ENCODE measurements at places on chromosomes 16 and 17.

DNA sequence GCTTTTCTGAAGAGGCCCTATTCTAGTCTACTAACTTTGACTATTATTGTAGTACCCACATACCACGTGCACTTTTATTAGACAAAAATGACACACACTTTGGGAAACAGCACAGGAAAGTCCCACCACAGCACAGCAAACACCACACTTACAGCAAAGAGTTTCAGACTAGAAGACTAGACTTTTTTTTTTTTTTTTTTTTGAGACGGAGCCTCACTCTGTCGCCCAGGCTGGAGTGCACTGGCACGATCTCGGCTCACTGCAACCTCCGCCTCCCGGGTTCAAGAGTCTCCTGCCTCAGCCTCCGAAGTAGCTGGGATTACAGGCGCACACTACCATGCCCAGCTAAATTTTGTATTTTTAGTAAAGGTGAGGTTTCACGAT is 20.1 kb downstream of the YWHAE start:
- DNase-seq, result no peak

GRCh38 chr16:75559564-75560372 is 3.7 kb upstream of the TMEM231 start:
- no peak for DNase-seq

- no peak for DNase-seq
These were observed 24.7 kb upstream of the KIFC3 start for GRCh38 chr16:57826706-57827625.

DNA sequence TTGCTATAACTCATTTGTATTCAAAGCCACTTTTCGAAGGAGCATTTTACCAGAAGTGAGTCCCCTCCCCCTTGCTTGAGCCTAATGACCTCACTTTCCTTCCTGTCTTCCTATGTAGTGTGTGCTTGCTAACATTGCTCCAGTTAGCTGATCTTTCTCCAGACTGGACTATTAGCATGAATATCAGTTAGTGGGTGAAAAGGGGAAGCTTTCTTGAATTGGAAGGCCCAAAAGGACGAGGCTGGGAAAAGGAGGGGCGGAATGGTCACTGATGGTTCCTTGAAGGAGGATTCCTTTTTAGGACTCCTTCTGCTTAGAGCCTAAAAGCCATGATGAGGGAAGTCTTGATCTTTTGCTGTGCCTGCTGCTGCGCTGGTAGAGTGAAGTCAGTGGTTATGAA is 11.9 kb downstream of the MAP3K3 start:
- DNase-seq, result no peak

GRCh38 chr16:48556243-48556912 is 53.6 kb downstream of the N4BP1 start:
- DNase-seq, result no peak

DNA sequence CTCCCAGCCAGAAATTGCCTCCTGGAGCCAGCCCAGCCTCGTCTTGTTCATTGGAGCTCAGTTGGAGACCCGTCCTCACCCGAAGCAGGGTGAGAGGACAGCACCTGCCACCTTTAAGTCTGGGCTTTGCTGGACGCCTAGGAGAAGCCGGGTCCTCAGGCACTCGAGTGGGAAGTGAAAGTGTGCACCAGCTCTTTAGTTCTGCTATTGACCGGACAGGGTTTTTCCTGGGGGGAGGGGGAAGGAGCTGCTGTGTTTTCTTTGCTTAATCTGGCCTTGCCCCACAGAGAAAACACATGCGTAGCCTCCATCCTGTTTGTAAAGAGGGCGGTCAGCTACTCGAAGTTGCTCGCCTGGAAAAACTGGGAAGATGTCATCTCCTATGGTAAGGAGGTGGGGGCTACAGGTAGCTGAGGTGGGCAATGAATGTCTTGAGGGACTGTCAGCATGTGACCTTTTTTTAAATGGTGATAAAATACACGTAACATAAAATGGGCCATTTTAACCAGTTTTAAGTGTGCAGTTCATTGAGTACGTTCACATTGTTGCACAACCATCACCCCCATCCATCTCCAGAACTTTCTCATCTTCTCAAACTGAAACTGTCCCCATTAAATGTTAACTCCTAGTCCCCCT is 34.4 kb downstream of the CMIP start:
- no peak for DNase-seq

DNA sequence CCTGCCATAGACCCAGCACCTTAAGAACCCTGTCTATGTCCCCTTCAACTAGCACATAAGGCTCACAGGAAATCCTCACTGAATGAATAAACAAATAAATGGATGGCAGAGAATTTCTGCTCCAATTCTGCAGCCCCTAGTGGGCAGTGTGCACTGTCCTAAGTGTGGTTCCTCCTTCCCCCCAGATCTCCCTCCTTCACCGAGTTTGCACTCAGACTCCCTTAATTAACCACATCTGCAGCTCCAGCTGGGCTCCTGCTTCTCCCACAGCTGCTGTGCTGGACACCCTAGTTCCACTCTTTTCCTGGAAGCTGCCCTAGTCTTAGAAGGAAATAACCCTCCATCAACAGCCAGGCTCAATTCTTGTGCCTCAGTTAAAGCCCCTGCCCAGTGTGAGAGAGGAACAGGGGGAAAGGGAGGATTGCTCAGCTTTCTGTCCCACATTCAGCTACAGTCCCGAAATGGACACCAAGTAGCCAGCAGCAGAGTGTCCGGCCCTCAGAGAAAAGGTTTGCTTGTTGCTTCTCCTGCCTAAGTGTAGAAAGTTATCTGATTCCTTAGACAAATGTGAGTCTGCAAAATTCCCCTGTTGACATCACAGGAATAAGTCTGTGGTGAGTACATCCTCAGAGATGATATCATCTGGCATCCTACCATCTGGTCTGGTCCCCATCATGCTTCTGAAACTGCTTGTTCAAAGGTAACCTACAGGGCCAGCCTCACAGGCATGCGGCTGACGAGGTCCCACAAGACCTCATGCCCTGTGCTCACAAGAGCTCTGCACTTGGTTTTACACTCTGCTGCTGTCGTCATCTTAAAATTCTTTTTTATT is 12.3 kb downstream of the LRRC3C start:
- no peak for DNase-seq

GRCh38 chr17:2040219-2040827 is 1.5 kb upstream of the OVCA2 start:
- no peak for DNase-seq

DNA sequence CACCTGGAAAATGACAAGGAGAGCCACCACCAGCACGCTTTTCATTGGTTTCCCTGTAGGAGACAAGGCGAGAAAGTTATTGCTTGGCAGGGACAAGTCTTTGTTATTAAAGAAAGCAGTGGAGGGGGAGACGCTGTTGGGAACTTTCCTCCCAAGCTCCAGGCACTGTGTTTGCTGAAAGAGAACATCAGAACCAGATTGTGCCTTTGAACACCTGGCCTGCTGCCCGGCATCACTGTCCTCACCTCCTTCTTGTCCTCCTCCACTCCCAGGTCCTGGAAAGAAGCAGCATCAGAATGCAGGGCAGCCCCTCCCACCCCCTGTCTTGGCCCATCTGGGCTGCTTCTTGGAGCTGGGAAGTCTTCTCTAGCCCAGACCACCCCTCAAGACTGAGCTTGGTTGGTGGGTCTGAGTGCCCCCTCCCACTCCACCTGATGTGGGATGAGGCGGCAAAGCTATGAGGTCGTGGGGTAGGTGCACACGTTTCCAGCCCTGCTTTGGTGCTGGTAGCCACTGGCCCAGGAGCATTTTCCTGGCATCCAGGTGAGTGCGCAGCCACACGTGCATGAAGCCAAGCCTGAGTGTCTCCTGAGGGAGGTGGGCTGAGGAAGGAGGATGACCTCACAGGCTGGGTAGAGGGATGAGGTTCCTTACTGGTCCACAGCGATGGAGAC is 6.2 kb downstream of the CCR7 start:
- DNase-seq, result no peak

GRCh38 chr16:10988879-10989278 is 44.5 kb downstream of the CLEC16A start:
- no peak for DNase-seq

DNA sequence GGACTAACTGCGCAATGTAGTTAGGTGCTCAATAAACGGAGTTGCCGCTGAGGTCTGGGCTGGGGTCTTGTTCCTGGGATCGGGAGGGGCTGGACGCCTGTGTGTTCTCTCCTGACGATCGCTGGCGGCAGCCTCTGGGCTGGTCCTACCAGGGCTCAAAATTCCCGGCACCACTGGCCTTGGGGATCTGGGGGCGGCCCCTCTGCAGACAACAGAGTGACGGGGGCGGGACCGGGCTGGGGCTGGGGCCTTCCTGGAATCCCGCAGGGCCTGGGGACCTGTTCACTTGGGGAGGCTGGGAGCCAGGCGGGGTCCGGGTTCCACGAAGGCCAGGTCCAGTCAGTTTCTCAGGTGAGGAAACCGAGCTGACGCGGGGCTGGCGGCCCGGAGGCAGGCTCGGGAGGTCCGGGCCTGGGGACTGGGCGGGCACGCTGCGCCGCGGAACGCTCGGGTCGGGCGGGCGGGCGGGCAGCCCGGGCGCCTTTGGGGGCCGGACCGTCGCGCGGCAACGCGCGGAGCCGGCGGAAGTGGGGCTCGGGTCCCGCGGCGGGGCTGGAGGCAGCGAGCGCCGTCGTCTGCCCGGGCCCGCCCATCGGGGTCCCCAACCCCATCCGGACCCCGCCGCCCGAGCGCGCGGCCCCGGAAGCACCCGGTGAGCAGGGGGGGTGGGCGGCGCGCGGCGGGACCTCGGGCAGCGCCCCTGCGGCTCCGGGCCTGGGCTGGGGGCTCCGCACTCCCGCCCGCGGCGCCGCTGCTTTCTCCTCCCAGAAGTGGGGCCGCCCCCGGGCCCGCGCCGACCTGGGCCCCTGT is at the start of gene PIGQ:
TSS of gene PIGQ (plus strand) at position 524 of the 810 bp plus-strand sequence. CDS start 4,107 bp downstream, outside the sequence.
- DNase-seq, result no peak

DNA sequence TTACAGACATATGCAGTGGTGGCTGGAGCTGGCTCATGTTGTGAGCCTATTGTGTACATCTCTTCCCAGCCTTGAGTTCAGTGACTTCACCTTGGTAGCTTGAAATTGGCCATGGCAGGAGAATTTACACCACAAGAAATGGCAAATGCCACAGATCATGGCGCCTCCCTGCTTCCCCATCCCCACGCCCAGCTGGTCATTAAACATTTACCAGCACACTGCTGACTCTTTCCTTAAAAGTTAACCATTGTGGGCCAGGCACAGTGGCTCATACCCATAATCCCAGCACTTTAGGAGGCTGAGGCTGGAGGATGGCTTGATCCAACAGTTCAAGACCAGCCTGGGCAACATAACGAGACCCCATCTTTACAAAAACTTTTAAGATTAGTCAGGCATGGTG is 22.6 kb upstream of the ITGB4 start:
- no peak for DNase-seq

DNA sequence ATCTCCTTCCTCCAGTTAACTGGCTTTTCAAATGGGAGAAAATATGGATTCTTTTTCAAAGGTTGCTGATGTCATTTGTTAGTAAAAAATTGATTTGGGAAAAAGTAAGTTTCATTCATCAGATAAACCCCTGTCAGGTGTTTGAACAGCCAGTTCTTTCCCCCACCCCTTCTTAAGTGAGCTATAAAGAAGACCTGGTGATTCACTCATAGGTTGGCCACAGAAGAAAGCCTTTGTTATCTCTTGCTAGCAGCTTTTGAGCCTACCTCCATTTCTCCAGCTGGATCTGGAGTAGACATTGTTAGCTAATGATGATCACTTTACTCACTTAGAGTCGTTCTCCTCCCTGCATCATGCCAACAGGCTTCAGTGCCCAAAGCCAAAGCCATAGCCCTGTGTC is 63.0 kb downstream of the NLK start:
- no peak for DNase-seq

DNA sequence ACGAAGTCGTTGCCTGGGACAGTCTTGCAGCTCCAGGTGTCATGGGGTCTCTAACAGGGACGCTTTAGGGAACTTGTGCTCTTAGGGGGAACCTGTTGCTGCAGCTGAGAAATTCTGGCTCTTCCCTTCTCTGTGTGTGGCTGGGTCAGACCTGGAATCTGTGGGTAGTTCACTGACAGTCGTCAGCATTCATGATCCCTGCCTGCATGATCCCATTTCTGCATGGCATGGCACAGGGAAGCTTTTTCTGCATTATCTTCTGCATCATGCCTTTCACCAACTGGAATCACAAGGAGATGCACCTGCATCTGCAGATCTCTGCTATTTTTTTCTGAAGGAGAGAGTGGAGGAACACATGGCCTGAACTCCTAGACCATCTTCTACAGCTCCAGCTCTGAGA is 85.6 kb downstream of the SOX9 start:
- DNase-seq, result no peak

DNA sequence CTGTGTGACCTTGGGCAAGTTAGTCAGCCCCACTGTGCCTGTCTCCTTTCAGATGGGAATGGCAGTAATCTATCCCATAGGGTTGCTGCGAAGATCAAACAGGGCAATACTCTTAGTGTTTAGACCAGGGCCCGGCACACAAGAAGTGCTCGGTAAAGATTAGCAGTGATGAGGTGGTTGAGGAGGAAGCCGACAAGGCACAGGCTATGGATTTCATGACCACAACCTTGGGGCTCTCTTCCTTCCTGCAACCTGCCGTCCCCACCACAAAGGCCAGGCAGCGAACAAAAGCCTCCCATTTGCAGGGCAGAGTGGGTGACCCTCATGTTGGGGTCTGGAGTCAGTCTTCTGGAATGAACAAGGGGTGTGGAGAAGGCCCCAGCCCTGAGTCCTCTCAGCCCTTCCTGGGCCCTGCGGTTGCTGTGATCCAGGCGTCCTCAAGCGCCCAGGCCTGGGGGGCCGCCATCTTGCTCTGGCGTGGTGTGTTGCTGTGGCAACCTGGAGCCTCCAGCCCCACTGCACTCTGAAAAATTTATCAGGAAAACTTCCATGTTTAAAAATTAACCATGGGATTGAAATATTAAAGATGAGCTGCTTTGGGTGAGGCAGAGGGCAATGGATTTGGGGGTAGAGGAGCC is 9.8 kb downstream of the ADAM11 start:
- DNase-seq, result no peak

- no peak for DNase-seq
These were observed 29.0 kb downstream of the N4BP1 start for GRCh38 chr16:48580925-48581500.

- no peak for DNase-seq
These were observed 182.7 kb upstream of the ZFHX3 start for GRCh38 chr16:73230651-73231050.

- DNase-seq, result no peak
These were observed 24.4 kb upstream of the WSCD1 start for GRCh38 chr17:6045621-6046357.
